Esophagus squamous epithelium (tissue), 5 donors: ENCODE measurements at places on chromosomes 12 and 14. TPM values are rescaled to one million over a fixed set of nuclear protein-coding genes. Genes with fewer than 3 reads are reported as not detected.
A peak's percentile ranks its signal among the peaks of the same experiment; 100 is the strongest.

The OVCH1 gene
- not detected for total RNA-seq

The SYNDIG1L gene
- not detected for total RNA-seq

The KRT6B gene
- 3,585 TPM for total RNA-seq

The PCNX4 gene
- total RNA-seq, result 14.9 TPM

DNA sequence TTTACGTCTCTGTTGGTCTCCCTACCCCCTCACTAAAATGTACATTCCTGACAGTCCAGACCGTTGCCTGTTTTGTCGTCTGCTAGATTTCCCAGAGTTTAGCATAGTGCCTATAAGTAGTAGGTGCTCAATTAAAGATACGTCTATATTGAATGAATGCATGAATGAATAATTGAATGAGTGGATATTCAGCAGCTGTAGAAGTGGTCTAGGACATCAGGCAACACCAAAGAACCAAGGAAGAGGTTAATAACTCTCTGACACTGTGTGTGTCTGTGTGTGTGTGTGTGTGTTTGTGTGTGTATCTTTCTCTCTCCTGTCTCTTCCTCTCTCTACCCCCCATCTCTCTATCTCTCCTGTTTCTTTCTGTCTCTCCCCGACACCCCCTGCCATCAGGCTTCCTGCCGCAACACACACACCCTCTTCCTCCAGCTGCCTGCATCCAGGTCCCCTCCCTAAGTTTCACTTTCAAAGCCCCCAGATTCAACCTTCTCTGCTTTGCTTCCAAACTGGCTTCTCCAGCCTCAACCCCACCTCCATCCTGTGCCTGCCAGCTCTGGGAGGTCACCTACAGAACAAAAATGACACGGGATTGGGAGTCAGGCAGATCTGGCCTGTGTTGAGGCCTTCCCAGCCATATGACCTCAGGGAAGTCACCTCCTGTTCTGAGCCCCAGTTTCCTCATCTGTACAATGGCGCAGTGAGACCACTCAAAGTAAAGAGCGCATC, 119.9 kb upstream of the NCOR2 start:
- H3K27me3 ChIP-seq, result no peaks in the 10 kb centered on the region
- H3K4me1 ChIP-seq, result peaks cover 58% of the 10 kb centered on the region
- no peak for DNase-seq
- H3K27ac ChIP-seq, result peak overlapping the region; percentile 61
- no peaks in the 10 kb centered on the region for H3K36me3 ChIP-seq

GRCh38 chr14:80215756-80216581, 4.7 kb upstream of the DIO2 start:
- DNase-seq, result no peak
- H3K27ac ChIP-seq, result peak overlapping the region; percentile 78
- no peak overlapping the region for H3K4me3 ChIP-seq
- no peaks in the 10 kb centered on the region for H3K36me3 ChIP-seq

- H3K4me1 ChIP-seq, result no peaks in the 10 kb centered on the region
- no peak overlapping the region for H3K27ac ChIP-seq
- no peaks in the 10 kb centered on the region for H3K36me3 ChIP-seq
- DNase-seq, result no peak
- H3K27me3 ChIP-seq, result no peaks in the 10 kb centered on the region
These were observed 646.9 kb downstream of the DIO2 start for GRCh38 chr14:79564371-79564770.

DNA sequence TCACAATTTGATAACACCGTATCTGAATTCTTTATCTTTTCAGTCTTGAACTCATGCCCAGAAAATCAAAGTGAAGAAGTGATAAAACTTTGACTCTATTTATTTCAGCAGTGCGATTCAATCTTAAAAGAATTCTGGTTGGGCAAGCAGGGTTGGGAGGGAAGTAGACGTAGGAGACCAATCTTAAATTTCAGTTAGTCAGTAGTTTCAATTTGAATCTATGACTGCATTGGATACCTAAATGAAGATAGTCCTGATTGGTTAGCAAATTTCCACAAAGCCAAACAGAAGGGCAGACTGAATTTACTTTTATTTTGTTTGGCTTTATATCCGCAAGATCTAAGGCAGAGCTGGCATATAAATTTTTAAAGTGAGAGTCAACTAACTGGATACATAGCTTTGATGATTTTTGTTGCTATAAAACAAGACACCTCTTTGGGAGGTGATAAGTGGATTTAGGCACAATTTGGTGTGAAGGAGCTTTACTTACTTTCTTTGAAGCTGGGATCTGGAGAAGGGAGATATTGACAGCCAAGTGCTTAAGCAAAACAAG, 2.6 kb downstream of the ACSS3 start:
- no peaks in the 10 kb centered on the region for H3K4me1 ChIP-seq
- no peak for DNase-seq
- no peak overlapping the region for H3K27ac ChIP-seq
- no peaks in the 10 kb centered on the region for H3K36me3 ChIP-seq

DNA sequence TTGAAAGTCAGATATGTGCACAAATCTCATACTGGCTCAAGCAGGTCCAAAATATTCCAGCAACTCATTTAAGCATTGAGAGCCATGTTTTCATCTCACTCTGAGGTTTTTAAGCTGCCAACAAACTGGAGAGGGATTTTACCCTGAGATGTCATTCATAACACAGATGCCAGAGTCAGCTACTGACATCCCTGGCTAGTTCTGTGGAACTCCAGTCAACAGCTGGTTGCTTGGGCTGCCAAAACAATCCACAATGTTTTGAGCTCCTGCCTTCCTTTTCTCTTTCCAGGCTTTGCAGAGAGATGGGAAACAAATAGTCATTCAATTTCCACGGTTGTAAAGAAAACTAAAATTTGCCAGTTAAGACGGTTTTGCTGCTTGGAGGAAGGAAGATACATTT, 621.2 kb upstream of the FBXO33 start:
- no peaks in the 10 kb centered on the region for H3K4me1 ChIP-seq
- no peak overlapping the region for H3K27ac ChIP-seq
- no peaks in the 10 kb centered on the region for H3K27me3 ChIP-seq
- no peak overlapping the region for H3K4me3 ChIP-seq
- no peaks in the 10 kb centered on the region for H3K36me3 ChIP-seq

DNA sequence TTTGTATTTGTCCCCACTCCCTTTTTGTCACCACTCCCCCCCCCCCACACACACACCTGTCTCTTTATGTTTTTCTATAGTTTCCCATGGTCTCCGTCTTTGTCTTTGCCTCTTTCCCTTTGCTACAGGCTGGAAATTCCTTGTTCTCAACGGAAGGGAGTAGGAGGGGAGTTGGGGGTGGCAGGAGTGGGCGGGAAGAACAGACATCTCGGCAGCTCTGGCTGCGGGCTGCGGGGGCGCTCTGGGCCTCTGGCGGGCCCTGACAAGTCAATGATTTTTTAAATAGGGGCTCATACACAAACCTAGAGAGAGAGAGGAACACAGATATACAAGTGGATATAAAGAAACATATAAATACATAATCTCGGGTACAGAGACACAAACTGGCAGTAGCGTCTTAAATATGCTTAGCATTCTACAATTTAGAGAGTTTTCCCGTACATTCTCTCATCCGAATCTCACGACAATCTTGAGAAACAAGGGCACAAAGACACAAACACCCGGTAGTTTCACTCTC, 2.4 kb upstream of the NAB2 start:
- peaks cover 23% of the 10 kb centered on the region for H3K4me1 ChIP-seq
- DNase-seq, result no peak
- H3K4me3 ChIP-seq, result peak overlapping the region; percentile 93
- H3K27ac ChIP-seq, result peak overlapping the region; percentile 88
- H3K36me3 ChIP-seq, result peaks cover 4% of the 10 kb centered on the region
- H3K27me3 ChIP-seq, result no peaks in the 10 kb centered on the region

DNA sequence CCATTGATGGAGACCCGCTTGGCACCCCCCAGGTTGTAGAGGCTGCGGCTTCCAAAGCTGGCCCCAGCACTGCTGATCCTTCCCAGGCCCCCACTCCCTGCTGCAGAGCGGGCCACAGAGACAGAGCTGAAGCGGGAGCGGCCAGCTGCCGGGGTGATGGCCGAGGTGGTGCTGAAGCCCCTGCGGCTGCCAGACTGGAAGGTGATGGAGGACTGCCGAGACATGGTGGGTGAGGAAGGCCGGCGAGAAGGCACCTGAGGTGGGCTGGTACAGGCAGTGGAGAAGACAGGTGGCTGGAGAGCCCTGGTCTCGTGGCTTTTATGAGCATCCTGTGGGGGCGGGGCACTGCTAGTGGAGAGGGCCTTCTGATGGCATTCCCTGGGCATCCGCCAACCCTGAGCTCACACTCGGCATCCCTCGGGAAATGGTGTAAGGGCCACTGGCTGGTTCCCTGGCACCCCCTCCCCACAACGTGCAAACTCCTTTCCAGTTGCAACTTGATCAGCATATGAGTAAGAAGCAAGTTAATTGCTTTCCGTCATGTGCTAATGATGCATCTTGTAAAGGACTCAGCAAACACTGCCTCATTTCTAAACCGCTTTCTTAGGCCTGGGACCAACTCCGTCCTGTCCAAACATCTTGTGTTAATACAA, at the start of gene KRT75:
Gene KRT75 (minus strand): TSS at position 291 of the 653 bp plus-strand sequence. CDS start 67 bp downstream, at position 224.
- no peak within 1 kb of the TSS for H3K4me3 ChIP-seq
- DNase-seq, result no peak
- H3K36me3 ChIP-seq, result no peaks in the 10 kb centered on the region
- peaks cover 20% of the 10 kb centered on the region for H3K4me1 ChIP-seq
- H3K27ac ChIP-seq, result no peak within 1 kb of the TSS
- no peaks in the 10 kb centered on the region for H3K27me3 ChIP-seq

- no peaks in the 10 kb centered on the region for H3K4me1 ChIP-seq
- no peak overlapping the region for H3K27ac ChIP-seq
- H3K36me3 ChIP-seq, result peaks cover 6% of the 10 kb centered on the region
- no peaks in the 10 kb centered on the region for H3K27me3 ChIP-seq
These were observed 48.3 kb upstream of the KCNMB4 start for GRCh38 chr12:70317781-70318180.

DNA sequence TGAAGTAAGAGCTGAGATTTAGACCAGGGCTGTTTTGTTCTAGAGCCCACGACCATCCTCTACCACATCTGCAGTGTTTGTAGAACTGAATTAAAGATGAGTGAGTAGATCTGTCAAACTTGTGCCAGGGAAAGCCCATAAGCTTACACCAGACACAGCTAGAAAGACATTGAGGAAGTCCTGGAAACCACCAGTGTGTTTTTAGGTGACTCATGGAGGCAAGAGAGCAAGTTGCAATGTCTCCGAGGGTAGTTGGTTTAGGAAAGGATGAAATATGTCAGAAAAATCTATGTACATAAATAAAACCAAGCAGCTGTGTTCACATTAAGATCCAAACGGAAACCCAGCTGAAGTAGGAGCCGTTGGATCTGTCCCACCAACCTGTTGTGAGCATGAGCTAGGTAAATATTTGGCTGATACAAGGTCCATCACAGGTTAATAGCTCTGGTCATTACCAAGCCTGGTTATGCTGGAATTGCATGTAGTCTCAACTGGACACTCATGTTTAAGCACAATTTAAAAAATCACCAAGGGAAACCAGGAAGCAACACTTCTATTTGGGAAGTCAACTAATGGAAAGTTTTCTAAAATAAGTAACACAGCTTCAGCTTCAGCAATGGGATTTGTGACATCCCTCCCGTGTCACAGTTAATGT, 49.9 kb upstream of the PLEKHG3 start:
- H3K36me3 ChIP-seq, result no peaks in the 10 kb centered on the region
- peaks cover 30% of the 10 kb centered on the region for H3K4me1 ChIP-seq
- DNase-seq, result no peak
- H3K4me3 ChIP-seq, result no peak overlapping the region
- H3K27ac ChIP-seq, result peak overlapping the region; percentile 34
- H3K27me3 ChIP-seq, result no peaks in the 10 kb centered on the region

- DNase-seq, result no peak
- H3K27ac ChIP-seq, result no peak overlapping the region
- no peaks in the 10 kb centered on the region for H3K4me1 ChIP-seq
- no peak overlapping the region for H3K4me3 ChIP-seq
- H3K36me3 ChIP-seq, result peaks cover 91% of the 10 kb centered on the region
These were observed 163.8 kb downstream of the PCNX1 start for GRCh38 chr14:71071042-71071441.

DNA sequence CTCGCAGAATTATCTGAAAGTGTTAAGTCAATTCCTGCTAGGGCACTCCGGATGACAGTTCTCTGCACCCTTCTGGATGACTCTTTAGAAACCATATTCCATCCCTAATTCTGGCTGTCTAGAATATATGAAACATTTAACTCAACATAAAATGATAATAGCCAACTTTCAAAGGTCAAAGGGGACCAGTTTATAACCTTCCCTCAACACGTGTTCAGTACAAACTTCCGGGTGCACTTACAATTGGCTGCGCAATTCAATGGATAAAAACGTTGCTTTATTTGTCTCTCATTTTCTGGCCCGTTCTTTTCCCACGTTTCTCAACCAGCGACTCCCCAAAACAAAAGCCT, 1.3 kb downstream of the SBNO1 start:
- no peaks in the 10 kb centered on the region for H3K4me1 ChIP-seq
- peak overlapping the region; percentile 97 for H3K27ac ChIP-seq
- no peaks in the 10 kb centered on the region for H3K27me3 ChIP-seq
- H3K4me3 ChIP-seq, result peak overlapping the region; percentile 79
- DNase-seq, result no peak

- DNase-seq, result no peak
- H3K36me3 ChIP-seq, result no peaks in the 10 kb centered on the region
- H3K27me3 ChIP-seq, result no peaks in the 10 kb centered on the region
- H3K4me3 ChIP-seq, result no peak overlapping the region
- no peaks in the 10 kb centered on the region for H3K4me1 ChIP-seq
These were observed 85.4 kb upstream of the HIF1A start for GRCh38 chr14:61609884-61610283.
